ENCODE measurements at places on chromosomes 2 and 18.
A peak's percentile ranks its signal among the peaks of the same experiment; 100 is the strongest.

GRCh38 chr2:134377730-134378129 is 123.9 kb downstream of the MGAT5 start:
- DNase-seq: no peak

GRCh38 chr2:240351088-240351741 is 84.2 kb upstream of the GPC1 start:
- DNase-seq: no peak

DNA sequence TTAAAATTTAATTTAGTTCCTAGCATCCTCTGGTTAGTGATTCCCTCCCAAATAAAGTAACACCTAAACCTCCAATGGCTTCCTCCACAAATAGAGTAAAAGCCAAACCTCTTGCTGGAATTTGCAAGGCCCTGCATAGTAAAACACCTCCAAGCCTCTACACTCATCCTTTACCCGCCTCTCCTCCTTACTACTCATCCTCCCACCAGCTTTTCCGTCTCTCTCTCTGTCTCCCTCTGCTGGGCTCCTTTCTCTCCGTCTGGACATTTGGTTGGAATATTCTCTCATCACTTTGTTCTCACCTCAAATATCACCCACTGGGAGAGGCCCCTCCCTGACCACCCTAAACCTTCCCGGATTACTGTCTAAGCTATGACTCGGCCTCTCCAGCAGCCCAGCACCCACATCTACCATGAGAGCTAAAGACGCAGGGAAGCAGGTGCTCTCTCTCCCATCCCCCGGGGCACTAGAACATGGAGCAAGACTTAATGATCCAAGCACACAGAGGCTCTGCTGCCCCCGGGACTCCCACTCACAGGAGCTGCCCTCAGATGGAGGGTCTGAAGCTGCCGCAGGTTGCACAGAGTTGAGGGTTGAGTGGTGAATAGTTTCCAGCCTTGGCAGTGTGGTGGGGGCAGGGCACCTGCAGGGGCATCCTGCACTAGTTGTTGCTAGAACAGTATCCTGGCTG is 167.2 kb downstream of the FBXO15 start:
- no peak for DNase-seq

DNA sequence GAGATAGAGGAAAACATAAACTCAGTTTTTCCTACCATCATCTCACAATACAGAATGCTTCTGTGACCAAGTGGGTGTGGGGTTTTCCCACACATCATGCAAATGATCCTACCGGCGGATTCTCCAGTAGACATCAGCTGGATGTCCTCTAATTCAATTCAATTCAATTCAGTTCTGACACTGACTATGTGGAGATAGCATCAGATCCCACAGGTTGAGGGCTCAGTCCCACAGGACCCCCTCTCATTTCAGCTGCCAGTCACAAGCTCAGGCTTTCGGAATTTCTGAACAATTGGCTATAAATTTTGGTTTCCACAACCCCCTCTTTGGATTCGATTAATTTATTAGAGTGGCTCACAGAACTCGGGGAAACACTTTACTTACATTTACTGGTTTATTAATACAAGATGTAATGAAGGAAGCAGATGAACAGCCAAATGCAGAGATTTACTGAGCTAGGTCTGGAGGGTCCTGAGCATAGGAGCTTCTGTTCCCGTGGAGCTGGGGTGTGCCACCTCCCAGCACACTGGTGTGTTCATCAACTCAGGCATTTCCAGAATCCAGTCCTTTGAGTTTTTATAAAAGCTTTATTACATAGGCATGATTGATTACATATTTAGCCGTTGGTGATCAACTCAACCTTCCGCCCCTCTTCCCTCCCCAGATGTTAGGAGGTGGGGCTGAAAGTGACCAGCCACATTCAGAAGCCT is 350.1 kb downstream of the MYCN start:
- no peak for DNase-seq

GRCh38 chr2:33291278-33292013 is 185.0 kb upstream of the RASGRP3 start:
- no peak for DNase-seq

- no peak for DNase-seq
Measured at GRCh38 chr18:12861637-12862036, 22.4 kb downstream of the PTPN2 start.

GRCh38 chr2:133773854-133774653 is 205.8 kb upstream of the NCKAP5 start:
- no peak for DNase-seq

DNA sequence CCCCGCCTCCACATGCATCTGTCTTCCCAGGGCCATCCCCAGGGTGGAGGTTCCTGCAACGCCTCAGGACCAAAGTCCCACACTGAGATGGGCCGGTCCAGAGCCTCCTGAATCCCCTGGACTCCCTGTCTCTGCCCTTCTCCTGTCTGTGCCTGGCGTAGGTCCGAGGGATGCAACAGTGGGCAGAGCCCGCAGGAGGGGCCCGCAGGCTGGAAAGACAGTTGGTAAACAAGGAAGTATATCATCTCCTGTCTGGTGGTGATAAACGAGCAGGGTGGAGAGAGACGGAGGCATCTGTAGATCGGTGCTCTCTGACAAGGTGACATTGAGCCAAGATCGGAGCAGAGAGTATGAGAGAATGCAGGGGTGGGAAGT is 72.6 kb upstream of the RAB6C start:
- no peak for DNase-seq

DNA sequence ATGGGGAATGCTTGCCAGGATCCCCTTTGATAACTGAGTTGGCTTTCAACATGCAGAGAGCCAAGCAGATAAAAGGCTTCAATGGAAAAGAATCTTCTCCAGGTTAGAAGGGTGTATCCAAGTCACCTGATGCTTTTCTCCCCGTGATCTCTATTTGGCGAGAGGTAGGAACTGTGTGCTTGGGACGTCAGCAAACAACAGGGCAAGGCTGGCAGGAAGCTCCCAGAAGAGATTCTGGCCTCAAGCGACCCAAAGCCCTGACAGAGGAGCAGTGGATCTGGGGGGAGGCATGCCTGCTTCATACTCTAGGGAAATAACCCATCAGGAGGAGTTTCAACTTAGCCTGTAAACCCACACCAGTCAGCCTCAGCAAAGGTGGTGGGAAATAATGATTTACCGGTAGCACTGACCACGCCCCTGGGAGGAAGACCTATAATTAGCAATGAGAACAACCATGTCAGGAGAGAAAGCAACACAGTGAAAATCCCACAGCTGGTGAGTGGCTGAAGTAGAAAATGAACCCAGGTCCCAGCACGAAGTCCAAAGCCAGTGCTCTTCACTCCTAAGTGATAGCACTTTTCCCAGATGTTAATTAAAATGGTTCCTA is 76.3 kb upstream of the SEC11C start:
- no peak for DNase-seq

GRCh38 chr2:165778653-165779451 is 15.2 kb downstream of the GALNT3 start:
- DNase-seq: no peak

DNA sequence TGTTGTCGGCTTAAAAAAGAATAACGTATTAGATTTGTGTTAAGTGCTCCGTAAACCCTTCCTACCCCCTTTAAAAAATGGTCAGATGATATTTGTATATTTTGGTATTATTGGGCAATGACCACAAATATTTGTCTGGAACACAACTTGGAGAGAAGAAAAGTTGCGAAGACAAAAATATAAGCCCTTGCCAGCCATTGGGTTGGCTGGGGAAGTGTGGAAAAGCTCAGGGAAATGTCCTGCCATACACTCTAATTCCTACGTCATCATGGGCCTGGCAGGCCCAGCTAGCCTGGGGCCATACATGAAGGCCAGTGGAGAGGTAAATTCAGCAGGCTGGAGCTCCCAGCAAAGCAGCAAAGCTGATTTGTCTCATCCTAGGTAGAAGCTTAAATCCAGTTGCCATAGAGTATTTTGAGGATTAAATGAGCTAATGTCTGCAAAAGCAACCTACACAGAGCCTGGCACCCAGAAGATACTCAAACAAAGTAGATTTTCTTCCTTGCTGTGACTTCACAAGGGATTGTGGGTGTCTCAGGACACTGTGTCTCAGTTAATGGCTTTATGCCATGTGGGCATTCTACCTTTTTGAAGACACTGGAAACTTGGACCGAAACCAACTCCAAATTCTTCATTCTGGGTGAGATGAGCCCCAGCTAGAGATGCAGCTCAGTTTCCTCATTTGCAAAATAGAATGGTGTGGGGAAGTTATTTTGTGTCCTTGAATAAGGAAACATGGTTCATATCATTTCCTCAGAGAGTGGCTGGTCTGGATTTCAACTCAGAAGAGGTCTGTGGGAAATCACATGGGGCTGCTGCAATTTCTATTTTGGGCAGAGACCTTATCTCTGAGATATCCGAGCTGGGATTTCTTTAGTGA is 87.9 kb upstream of the MAP4K3 start:
- no peak for DNase-seq

DNA sequence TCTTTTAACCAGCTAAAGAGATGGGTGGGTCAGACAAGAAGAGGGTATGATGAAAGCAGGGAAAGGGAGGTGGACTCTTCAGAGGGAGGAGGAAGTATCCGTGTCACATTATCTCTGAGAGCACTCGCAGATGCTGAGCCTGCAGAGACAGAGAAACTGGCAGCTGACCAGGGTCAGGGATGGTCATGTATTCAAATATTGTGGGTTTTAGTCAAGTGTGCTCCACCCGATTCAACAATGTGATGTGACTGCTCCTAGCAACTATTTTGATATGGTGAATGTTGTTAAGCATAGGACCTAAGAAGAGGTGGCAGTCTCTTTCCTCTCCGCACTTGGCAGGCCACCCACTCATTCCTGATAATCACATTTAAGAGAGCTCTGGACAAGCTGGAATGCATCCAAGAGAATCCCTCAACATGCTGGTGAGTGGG is 1.3 kb upstream of the CLIP4 start:
- no peak for DNase-seq

DNA sequence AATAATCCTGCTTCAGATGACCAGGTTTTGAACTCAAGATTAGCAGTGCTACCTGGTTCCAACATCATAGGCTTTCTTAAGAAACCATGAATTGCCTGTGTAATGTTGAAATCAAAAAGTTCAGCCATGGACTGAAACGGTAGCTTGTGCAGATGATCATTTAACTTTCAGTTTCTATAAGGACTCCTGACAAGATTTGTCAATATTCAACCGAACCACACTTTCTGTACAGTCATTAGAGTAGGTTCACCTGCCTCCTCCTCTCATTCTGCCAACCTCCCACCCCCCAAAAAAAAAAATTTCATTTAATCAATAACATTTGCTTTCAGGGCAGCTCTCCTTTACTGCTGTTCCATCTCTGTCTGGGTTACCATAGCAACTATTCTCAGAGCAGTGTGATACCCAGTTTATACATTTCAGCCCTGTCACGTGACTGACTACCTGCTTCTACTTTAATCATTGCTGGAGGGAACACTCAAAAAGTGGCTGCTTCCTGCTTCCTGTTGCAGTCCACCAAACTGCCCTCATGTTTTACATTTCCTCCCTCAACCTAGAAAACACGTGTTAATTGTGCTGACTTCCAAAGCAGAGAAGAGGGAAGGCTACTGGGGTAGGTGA is 275.5 kb downstream of the SS18 start:
- DNase-seq: no peak

- DNase-seq: peak; percentile 19
Measured at GRCh38 chr2:111898703-111899514, 502 bp downstream of the MERTK start.

DNA sequence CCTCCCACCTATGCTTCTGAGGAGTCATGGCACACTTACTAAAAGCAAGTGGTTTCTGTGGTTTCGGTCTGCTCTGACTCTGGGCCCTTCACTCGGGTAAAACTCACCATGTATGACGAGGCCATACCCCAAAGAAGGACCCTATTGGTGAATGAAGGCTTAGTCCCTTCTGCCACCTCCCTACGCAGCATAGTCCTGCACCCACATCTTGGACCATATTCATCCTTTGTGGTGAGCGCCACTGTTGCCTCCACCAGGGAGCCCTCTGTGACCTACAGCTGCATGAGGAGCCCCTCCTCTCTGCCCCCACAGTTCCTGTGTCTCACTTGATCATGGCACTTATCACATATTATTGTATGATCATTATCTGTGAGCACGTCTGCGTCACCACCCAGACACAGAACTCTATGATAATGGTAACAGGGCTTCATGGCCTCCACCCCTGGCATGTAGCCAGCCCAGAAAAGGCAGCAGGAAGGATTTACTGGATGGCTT is 113.3 kb downstream of the TFCP2L1 start:
- DNase-seq: no peak

- DNase-seq: no peak
Measured at GRCh38 chr2:59744436-59744835, 809.0 kb downstream of the BCL11A start.

DNA sequence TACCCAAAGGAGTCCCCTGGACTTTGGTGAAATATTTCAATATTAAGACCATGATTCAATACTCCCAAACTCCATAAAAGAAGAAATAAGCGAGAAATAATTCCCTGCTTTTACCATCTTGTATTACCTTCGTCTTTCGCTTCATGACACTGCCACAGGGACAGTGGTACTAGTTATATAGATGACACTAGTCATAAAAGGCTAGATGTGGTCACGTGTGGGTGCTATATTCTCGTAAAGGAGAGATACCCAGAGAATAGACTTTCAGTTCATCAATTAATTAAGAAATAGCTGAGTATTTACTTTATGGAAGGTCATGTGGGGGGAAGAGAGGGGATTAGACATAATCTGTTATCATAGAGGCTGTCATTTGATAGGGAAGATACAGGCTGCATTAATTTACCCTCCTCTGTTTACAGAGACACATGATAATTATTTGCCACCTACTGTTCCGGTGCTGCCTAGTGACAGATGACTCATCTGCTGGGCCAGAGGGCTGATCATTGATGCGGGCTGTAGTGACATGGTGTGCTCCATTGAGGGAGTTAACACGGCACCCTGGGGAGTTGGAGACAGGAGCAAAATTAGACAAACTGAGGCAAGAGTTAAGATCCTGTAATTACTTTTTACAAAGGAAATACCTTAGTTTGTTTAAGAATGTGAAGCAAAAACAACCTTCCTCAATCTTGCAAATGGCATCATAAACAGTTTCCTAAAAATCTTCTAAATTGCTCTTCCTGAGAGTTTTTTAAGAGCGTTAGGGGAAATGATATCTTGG is 78.2 kb upstream of the ITGB6 start:
- no peak for DNase-seq

DNA sequence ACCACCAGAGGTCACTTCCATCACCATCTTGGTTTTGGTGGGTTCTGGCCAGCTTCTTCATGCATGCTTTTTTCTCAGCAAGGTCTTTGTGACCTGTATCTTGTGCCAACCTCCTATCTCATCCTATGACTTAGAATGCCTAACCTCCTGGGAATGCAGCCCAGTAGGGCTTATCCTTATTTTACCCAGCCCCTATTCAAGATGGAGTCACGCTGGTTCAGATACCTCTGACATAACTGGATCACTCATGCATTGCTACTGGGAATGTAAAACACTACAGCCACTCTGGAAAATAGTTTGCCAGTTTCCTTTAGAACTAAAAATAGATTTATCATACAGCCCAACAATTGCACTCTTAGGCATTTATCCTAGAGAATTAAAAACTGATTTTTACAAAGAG is 219.2 kb downstream of the IRS1 start:
- no peak for DNase-seq

DNA sequence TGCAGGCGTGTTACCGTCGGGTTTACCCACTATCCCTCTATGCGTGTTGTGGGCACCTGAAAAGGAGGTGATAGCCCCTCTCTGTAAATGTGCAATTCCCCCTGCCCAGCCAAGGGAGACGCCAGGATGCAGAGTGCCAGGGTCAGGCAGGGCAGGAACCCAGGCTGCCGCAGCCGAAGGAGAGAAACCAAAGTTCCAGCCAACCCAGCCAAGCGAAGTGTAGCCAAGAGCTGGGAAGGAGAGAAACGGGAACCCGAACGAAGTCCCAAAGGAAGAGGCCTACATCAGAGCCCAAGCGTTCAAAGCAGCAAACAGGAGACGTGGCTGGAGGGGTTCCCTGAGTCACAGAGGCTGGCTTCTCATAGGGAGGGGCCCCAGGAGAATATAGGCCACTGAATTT is 24.2 kb upstream of the SPR start:
- DNase-seq: no peak
